Posterior vena cava (tissue), 2 donors: ENCODE measurements at places on chromosomes 5 and 9. TPM values are rescaled to one million over a fixed set of nuclear protein-coding genes. Genes with fewer than 3 reads are reported as not detected.

DNA sequence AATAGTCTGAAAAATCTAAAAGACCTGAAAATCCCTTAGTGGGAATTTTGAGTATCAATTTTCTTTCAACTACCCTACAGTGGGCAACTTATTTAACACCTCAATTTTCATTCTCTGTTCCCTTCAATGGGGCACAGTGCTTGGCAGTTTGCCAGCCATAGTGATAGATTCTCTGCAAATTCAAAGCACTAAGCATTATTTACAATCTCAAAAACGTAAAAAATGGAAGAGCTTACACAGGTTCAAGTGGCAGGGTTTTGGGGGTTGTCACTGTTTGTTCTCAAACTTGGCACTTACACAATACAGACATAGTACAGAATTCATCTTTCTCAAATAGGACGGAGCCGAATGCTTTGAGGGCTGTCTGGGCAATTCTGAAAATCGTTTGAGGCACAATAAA, 515.0 kb downstream of the EFNA5 start:
- DNase-seq: no peak

The CBY3 gene
- not detected for total RNA-seq

The NIPAL4 gene
- 0.52 TPM for total RNA-seq

DNA sequence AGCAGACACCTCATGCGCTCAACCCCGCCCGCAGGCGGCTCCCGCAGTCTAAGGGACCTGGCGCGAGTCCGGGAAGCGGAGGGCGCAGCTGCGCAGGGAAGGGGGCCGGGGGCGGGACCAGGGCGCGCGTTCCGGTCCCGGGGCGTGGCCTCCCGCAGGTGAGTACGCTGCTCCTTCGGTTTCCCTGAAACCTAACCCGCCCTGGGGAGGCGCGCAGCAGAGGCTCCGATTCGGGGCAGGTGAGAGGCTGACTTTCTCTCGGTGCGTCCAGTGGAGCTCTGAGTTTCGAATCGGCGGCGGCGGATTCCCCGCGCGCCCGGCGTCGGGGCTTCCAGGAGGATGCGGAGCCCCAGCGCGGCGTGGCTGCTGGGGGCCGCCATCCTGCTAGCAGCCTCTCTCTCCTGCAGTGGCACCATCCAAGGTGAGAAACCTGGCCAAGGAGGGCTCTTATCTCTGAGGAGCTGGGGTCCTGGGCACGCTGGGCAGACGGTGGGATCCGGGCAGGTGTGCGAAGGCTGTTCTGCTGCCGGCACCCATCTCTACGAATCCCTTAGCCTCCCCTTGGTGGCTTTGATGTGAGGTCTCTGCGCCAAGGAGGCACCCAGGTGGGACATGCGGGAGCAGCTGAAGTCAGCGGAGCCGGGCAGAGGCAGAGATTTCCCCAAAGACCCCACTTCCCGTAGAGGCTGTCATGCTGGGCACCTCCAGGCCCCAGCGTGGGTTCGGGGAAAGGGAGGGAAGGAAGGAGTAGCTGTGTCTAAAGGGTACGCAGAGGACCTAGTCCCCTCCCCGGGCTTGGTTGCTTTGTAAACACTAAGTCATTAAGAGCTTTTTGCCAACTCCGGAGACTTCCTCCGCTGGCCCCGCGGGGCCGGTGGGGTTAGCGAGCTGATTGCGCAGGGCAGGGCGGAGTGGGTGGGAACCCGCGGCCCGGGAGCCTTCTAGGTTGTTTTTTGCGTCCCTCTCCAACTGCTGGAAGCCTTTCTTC, at the start of gene F2RL1:
F2RL1 (plus strand) TSS at position 187 of the 988 bp plus-strand sequence; CDS start at position 340, 153 bp downstream.
- peak; percentile 86 for DNase-seq

The MEIKIN gene
- 1.4 TPM for total RNA-seq

- DNase-seq: no peak
Observed at GRCh38 chr9:117290306-117290840, 124.5 kb downstream of the ASTN2 start.

GRCh38 chr5:1354576-1354975, 9.7 kb upstream of the CLPTM1L start:
- no peak for DNase-seq

The TPM2 gene
- 2,096 TPM for total RNA-seq

DNA sequence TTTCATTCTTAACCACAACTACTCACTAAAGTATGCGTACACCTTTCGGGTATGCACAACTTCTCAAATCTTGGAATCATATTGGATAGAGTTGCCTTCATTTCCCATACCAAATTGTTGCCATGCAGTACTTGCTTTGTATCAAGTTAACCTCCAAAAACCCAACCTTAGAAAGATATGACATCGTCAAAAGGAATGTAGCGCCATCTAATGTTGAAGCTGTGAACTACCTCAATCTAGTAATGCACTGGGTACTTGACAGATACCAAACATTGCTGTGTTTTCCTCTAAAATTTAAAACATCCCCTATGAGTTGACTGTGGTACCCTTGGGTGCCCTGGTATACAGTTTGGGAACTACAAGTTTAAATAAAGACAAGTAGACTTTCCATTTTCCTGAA, 318.4 kb downstream of the ARL15 start:
- DNase-seq: no peak

GRCh38 chr5:32753765-32754164, 42.6 kb downstream of the NPR3 start:
- no peak for DNase-seq

The PITX1 gene
- total RNA-seq: 0.81 TPM

- DNase-seq: no peak
Observed at GRCh38 chr9:36109071-36109470, 27.5 kb upstream of the GLIPR2 start.

GRCh38 chr5:546376-546908, 22.2 kb upstream of the SLC9A3 start:
- DNase-seq: peak; percentile 69

DNA sequence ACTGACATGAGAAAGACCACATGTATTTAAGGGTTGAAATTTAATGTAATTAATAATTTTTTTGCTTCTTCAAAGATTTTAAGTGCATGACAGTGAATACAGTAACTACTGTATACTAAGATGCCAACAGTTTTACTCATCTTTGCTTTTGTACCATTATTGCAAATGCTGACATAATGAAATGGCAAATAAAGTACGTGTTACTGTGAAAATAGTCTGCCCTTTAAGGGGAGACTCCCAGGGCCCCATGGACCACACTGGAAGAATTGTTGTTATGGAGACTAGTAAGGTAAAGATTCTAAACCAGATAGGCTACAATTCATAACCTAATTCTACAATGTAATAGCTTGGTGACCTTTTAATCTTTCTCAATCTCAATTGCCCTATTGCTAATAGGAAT, 84.7 kb downstream of the NR3C1 start:
- DNase-seq: no peak

- DNase-seq: no peak
Observed at GRCh38 chr5:96522635-96523355, 89.7 kb upstream of the PCSK1 start.

GRCh38 chr9:35907711-35908503, 1.4 kb upstream of the SPAAR start:
- DNase-seq: peak; percentile 89

DNA sequence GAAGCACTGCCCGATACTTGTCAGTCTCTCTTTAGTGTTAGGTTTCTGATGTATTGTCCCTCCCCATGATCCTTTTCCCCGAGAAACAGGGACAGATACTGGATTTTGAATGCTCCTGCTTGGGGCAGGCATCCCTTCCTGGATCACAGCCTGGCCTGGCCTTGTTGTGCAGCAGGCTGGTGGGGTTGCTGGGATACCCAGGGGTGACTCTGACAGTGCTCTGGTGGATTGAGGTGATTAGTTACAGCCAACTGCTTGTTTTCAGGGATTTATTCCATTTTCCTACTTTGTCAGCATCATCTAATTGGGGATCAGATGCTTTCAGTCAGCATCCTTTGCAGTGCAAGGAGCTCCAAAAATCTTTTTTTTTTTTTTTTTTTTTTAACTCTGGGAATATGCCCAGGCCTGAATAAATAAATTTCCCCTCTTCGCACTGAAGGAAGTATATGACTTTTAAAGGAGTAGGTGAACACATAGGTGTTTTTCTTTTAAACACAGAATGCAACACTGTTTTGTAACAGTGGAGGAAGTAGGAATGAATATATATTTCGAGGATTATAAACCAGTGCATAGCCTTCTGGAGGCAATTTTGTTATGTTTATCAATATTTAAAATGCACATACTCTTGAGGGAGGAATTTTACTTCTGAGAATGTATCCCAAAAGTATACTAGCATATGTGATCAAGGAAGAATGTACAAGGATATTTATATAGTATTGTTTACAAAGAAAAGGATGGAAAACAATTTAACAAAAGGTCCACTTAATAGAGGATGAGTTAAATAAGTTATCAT, 127.3 kb upstream of the ELL2 start:
- no peak for DNase-seq

DNA sequence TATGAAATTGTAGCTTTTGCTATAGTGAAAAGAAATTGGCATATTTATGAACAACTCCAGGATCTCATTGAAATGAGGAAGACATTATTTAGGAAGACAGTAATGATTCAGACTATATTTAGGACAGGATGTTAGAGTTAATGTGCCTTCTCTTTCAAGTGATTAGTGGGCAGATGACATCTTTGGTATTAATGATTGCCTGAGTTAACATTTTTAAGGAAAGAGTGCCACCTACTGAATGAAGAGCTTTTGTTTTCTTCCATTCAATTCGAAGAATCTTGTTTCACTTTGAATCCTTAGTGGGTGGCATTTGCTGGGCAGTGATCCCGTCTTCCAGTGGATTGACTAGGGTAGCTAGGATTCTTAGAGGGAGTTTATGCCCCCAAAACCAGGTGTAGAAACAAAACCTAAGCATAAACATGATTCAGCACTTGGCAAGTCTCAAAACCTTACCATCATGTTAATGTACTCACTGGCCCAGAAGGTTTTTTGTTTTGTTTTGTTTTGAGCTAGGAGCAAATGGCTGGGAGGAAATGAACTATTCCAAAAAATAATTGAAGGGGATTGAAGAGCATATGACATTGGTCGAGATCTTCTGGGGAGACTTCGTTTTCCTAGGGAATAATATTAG, 23.2 kb downstream of the MAP3K1 start:
- DNase-seq: no peak

- DNase-seq: no peak
Observed at GRCh38 chr9:85960688-85961093, 19.7 kb downstream of the NAA35 start.

GRCh38 chr9:75451505-75451904, 363.2 kb downstream of the OSTF1 start:
- no peak for DNase-seq

DNA sequence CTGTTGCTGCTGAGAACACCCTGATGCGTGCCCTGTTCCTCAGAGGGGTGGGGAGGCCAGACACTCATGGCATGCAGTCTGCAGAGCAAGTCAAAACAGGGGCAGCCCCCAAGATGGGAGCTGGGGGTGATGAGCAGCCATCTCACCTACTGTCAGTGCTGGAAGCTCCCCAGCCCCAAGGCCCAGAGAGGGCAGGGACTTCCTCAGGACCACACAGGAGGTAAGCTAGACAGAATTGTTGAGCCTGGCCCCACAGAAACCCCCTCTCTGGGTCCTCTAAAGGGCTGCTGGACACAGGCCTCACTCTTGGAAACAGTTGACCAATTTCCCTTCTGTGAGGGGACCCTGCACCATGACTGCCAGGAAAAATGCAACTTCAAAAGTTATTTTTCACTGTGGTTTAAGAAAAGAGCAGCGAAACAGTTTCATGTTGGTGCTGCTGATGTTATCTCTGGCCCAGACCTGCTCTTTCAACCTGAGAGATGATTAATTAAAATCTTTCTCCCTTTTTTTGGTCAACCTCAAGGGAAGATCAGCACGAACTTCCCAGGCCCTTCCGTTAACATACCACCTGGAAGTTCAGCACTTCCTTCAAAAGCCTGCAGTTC, 9.6 kb downstream of the CSF2 start:
- DNase-seq: no peak

DNA sequence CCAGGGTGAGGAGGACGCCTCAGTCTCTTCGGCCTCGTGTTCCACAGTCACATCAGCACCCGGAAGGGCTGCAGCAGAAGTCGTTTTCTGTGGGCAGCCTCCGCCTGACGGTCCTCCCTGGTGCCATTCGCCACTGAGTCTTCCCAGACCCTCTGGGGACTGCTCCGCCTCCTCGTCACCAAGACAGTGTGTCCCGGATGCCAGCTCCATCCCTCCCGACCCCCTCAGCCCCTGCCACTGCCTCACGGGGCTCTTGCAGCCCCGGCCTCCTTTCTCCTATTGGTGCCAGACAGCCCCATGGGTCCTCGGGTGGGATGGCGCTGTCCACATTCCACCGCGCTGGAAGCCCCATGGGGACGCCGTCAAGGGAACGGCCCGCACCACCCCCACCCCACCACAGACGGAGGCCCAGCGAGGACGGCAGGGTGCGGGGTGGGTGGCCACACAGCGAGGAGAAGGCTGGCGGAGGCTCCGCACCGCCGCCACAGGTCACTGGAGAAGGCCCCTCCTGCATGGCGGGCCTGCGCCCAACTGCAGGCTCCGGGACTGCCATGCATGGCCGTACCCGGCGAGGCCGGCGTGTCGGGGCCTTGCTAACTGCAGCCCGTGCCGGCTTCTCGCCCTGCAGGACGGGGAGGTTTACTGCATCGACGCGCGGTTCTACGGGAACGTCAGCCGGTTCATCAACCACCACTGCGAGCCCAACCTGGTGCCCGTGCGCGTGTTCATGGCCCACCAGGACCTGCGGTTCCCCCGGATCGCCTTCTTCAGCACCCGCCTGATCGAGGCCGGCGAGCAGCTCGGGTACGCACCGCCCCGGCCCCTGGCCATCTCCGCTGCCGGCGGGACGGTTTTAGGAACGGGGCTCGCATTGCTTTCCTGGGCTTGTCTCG, 43.6 kb upstream of the CACNA1B start:
- DNase-seq: no peak

- no peak for DNase-seq
Observed at GRCh38 chr9:89721176-89721700, 116.4 kb downstream of the GADD45G start.

GRCh38 chr5:154446195-154447088, 645 bp downstream of the SAP30L start:
- DNase-seq: peak; percentile 89

GRCh38 chr5:143653256-143653655, 158.7 kb upstream of the HMHB1 start:
- no peak for DNase-seq

The RLN1 gene
- not detected for total RNA-seq

- no peak for DNase-seq
Observed at GRCh38 chr5:62299600-62299999, 6.4 kb upstream of the KIF2A start.

GRCh38 chr5:123181394-123181801, 92.4 kb downstream of the PRDM6 start:
- no peak for DNase-seq

GRCh38 chr9:22307013-22307711, 139.5 kb upstream of the DMRTA1 start:
- DNase-seq: no peak

The NELFB gene
- 36.7 TPM for total RNA-seq

The IL31RA gene
- not detected for total RNA-seq

DNA sequence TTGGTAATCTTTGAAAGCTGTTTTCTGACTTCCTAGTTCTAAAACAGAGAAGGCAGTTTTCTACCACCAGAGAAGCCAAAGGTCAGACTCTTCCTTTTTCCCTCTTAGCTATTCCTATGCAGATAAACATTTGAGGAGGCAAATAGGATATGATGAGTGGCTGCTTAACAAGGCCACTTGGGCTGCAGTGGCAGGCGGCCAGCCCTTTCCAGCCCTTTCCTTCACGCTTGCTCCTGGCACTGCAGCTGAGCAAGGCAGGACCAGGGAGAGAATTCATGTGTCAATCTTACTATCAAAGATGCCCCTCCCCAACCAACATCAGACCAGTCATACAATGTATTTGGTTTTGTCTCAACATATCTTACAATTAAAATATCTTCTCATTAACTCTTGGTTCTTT, 36.8 kb upstream of the RNF38 start:
- no peak for DNase-seq
